ENCODE measurements at places on chromosomes 4 and X. TPM values are rescaled to one million over a fixed set of nuclear protein-coding genes. Genes with fewer than 3 reads are reported as not detected.

Gene COX7B2
- total RNA-seq, result not detected

Gene PASD1
- total RNA-seq, result not detected

Gene ZNF630
- total RNA-seq, result 3.6 TPM

Gene ZIC3
- not detected for total RNA-seq

Gene FGFR3
- total RNA-seq, result 44.3 TPM

Gene RRH
- total RNA-seq, result 0.41 TPM

Gene CLDN22
- not detected for total RNA-seq

Gene NOCT
- 13.6 TPM for total RNA-seq

GRCh38 chrX:64192040-64192439 lies 13.5 kb downstream of the AMER1 start:
- H3K4me3 ChIP-seq, result no peak overlapping the region
- H3K27ac ChIP-seq, result no peak overlapping the region
- H3K4me1 ChIP-seq, result no peaks in the 10 kb centered on the region
- H3K27me3 ChIP-seq, result no peaks in the 10 kb centered on the region
- H3K36me3 ChIP-seq, result peaks cover 8% of the 10 kb centered on the region
- DNase-seq, result peak; percentile 10

DNA sequence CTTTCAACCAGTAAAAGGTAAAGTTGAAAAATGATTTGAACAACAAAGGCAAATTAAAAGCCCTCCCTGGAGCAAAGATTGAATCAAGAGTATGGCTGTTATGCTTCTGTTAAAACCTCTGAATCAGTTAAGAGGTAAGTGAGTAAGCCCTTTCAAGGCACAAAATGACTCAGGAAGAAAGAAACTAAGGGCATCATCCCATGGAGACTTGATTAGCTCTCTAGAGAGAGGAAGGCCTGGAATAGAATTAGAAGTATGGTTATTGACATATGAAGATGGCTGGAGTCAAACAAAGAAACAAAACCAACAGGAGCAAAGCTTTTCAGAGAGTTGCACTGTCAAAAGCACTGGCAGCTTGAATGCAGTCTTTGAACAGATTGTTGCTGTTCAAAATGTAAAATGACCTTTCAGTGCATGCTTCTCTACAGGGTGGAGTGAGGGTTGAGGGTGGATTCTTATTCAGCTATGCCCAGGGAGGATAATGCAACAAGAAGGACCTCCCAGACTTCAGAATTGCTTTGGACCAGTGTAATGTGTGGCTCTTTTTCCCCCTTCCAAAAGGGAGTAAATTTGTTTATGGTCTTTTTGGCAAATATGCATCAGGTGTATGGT lies 365.5 kb downstream of the GBA3 start:
- no peaks in the 10 kb centered on the region for H3K27me3 ChIP-seq
- H3K36me3 ChIP-seq, result no peaks in the 10 kb centered on the region
- no peak for DNase-seq
- H3K27ac ChIP-seq, result no peak overlapping the region
- no peak overlapping the region for H3K4me3 ChIP-seq
- H3K4me1 ChIP-seq, result no peaks in the 10 kb centered on the region

GRCh38 chr4:30881985-30882384 lies 161.8 kb downstream of the PCDH7 start:
- peaks cover 10% of the 10 kb centered on the region for H3K36me3 ChIP-seq
- no peak for DNase-seq
- no peak overlapping the region for H3K4me3 ChIP-seq
- no peaks in the 10 kb centered on the region for H3K27me3 ChIP-seq

GRCh38 chrX:23904096-23904495 lies 3.6 kb downstream of the APOO start:
- no peak for DNase-seq
- no peak overlapping the region for H3K27ac ChIP-seq

- H3K27me3 ChIP-seq, result no peaks in the 10 kb centered on the region
- no peak overlapping the region for H3K27ac ChIP-seq
- H3K4me3 ChIP-seq, result no peak overlapping the region
- DNase-seq, result no peak
- no peaks in the 10 kb centered on the region for H3K4me1 ChIP-seq
Measured at GRCh38 chr4:79370026-79370425, 38.0 kb downstream of the GK2 start.

DNA sequence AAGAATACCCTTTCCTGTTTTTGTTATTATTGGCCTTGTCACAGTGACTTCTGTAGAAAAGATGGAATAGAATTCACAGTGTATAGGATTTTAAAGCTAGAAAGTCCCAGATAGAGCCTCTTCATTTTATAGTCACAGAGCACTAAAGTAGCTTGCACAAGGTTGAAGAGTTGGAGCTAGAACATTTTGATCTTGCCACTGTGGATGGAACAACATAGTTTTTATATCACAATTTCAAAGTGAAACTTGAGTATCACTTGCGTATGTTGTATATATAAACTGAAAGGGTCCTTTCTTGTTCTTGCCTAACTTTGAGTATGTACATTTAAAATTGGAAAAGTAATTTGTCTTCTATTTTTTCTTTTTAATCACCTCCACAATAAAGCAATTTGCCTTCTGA lies 2.7 kb downstream of the USO1 start:
- H3K27ac ChIP-seq, result peak overlapping the region; percentile 24
- H3K4me3 ChIP-seq, result peak overlapping the region; percentile 76
- peaks cover 35% of the 10 kb centered on the region for H3K4me1 ChIP-seq
- H3K27me3 ChIP-seq, result no peaks in the 10 kb centered on the region
- no peak for DNase-seq

DNA sequence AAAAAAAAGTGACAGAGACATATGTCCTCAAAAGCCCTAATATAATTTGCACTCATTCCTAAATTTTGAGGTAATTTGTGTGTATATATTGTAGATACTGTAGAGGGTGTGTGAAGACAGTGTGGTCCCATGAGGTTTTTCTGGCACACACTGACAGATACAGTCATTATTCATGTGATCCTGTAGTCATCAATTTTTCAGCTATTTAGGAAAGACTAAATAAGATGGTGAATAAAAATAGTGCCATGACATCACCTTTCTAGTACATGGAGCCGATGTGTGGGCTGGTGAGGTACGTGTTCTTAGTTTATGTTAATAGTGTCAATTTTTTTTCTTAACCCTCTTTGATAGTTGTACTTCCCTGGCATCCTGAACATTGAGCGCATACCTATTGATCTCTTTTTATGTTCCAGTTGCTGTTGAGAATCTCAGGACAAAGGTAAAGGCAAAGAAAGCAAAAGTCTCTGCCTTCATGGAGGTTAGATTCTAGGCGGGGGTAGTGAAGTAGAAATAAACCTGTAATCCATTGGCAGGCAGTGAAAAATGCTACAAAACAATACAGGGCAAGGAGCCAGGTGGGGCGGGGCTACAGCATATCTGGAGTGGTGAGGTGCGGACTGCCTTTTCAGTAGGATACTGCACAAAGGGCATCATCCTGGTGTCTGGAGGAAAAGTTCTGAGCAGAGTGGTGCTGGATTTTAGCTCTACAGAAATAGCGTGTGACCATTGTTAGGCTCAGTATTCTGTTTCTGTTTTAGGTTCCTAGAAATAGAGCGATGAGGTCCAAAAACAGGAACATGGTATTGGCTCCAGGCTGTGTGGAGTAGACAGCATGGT lies 93.8 kb downstream of the ARHGAP10 start:
- no peak overlapping the region for H3K4me3 ChIP-seq
- DNase-seq, result no peak
- peaks cover 23% of the 10 kb centered on the region for H3K36me3 ChIP-seq
- peaks cover 26% of the 10 kb centered on the region for H3K4me1 ChIP-seq

DNA sequence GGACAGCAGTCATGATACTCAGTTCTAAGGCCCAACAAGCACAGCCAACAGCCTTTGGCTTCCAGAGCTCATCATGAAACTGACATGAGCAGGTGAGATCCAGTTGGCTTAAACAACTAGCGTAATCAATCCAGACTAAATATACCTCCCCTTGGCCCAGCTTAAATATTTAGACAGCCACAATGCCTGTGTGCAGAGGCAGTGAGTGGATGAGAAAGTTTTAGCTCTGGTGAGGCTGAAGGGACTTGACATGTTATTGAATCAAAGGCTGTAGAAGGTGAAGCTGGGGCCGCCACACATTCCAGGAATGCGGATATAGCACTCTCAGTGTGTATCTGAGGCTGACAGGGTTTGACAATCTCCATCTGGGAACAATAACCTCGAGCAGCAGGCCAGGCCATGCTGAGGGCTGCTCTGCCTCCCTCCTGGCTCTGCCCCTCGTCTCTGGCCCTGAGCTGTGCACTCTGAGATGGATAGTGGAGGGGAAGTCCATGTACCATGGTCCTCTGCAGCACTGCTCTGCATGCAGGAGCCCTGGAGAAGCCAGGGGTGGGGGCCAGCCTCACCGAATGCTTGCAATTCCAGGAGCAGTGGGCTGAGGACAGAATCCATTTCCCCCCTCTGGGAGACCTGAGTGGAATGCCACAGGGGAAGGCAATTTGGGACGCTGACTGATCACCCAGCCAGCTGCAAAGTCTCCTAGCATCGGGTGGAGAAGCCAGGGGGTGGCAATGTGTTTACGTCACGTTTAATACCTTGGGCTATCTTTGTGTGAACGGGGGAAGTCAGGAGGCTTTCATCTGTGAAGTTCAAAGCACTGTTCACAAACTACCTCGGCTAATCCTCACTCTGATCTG lies 37.3 kb upstream of the RASL11B start:
- peak overlapping the region; percentile 34 for H3K4me3 ChIP-seq
- peaks cover 26% of the 10 kb centered on the region for H3K4me1 ChIP-seq
- H3K36me3 ChIP-seq, result no peaks in the 10 kb centered on the region
